ENCODE measurements at places on chromosomes 13 and 19.

GRCh38 chr19:3404324-3405260 is 38.2 kb downstream of the NFIC start:
- DNase-seq: no peak

DNA sequence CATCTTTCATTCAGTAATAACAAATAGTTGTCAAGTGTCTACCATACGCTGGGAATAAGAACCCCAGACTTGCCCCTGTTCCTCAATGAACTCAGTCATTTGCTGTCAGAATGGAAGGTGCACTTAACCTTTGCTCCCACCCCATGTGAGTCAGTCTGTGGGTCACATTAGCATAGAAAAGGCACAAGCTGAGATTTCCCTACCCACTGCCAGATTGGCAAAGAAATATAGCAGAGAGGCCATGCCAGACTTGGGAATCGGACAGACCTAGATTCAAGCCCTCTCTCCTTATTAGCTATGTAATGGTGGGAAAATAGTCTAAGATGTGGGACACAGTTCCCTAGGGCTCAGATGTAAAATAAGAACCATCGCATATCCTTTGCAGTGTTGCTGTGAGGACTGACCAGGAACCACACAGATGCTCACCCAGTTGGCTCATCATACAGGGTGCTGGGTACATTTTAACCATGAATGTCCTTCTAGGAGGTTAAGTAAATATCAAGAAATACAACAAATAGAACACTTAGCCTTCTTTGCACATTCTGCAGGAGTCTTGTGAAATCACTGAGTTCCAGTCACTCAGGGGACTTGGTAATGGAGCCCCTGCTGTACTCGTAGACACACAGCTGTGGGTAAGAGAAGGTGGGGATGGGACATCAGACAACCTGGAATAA is 218.2 kb downstream of the FGF14 start:
- no peak for DNase-seq

- DNase-seq: no peak
These were observed 343.0 kb downstream of the PCDH9 start for GRCh38 chr13:66887088-66887487.

DNA sequence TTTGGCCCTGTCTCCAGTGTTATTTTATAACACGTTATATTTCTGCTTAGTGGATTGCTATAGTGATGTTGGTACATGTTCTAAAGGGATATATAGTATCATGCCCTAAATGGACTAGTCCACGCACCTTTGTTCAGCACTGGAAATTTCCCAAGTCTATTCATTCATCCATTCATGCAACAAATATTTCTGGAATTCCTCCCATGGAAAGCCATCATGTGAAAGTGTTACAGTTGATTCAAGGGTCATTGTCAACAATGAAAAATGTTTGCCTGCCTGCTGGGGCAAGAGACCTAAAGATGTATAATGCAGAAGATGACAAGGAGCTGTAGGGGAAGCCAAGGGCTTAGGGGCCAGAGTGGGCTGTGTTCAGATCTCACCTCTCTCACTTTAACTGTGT is 10.8 kb upstream of the HSPH1 start:
- DNase-seq: no peak

DNA sequence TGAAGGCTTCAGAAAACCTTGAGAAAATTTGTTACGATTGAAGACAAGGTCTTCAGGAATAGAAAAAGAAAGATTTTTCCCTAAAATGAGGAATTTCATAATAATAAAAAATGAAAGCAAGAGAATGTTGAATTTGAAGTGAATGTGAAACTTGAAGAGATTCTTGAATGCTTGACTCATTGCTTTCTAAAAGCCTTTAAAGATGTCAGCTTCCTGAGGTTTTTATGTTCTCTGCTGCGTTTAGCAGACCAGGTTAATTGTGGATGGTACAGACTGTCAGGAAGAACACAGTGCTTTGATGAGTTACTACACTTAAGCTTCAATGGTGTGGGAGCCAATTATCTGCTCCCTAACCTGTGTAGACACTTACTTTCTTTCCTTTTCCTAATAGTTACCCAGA is 96.3 kb upstream of the FNDC3A start:
- peak; percentile 41 for DNase-seq

- DNase-seq: peak; percentile 90
These were observed 6.9 kb downstream of the RAB8A start for GRCh38 chr19:16118489-16119033.

DNA sequence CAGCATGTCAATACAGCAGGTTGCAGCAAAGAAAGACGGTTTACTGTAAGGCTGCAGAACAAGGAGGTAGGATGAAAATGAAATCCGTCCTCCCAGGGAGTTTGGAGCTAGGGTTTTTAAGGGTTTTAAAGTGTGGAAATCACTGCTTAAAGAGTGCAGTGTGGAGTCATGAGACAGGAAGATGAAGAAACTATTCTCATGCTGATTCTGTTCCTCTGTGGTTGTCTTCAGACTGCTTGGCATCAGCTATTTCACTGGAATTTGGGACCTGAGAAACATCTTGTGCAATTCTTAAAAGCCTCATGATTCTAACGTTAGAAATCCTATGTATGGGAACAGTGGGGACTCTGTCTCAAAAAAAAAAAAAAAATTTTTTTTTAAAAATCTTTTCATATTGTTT is 11.4 kb downstream of the ZNF331 start:
- no peak for DNase-seq

- no peak for DNase-seq
These were observed 40.6 kb downstream of the FBN3 start for GRCh38 chr19:8108560-8109445.

GRCh38 chr19:18193388-18194180 is 566 bp downstream of the MPV17L2 start:
- peak; percentile 16 for DNase-seq

DNA sequence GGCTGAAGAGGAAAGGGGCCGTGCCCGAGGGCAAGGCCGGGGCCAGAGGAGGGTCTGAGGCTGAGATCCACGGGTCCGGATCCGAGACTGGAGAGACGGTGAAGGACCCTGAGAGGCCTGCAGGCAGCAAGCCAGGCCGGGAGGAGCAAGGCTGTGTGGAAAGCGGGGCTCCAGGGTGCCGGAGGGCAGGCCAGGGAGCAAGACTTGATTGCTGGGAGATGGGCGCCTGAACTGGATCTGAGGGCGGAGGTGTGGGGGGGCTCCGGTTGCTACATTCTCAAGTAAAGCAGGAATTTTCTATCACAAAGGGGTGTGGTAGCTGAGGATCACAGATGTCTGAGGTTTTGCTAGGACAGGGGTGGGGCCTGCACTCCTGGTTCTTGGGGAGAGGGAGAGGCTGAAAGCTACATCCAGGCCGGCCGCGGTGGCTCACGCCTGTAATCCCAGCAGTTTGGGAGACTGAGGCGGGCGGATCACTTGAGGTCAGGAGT is 3.8 kb downstream of the MAMSTR start:
- DNase-seq: no peak

- no peak for DNase-seq
These were observed 730 bp downstream of the SYMPK start for GRCh38 chr19:45862271-45862563.

DNA sequence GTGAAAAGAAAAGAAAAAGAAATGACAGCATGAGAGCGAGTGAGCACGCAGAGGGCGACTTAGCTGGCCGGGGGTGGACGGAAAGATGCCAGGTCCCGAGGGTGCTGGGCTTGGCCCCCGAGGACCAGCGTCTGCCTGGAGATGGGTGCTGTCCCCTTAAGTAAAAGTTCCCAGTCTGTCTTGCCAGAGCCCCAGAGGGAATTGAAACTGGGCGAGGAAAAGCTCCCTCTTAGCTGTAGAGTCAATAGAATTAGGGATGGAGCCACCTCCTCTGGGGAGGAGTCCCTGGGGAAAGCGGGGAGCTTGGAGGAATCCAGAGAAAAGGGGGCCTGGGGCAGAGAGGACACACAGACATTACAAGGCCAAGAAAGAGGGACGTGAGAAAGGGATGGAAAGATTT is 13.3 kb downstream of the BCAM start:
- no peak for DNase-seq

DNA sequence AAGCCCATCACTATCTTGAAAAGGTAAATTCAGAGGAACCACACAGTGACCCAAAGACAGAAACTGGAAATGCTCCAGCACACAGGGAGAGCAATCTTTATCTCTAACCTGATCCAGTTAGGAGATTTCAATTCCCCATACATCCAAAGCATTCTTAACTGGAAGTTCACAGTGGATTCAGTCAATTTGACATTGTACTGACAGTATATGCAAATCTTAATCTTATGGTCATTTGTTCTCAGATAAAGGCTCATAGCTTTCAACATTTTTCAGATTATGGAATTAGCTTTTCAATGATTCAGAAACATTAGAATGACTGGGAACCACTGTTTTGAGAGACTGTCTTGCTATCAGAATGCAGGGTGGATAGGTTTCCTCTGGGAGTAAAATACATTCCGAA is 1455.6 kb downstream of the OLFM4 start:
- no peak for DNase-seq

GRCh38 chr13:101965096-101965495 is 436.8 kb downstream of the FGF14 start:
- no peak for DNase-seq

GRCh38 chr19:56732976-56733375 is 61.4 kb upstream of the ZNF835 start:
- no peak for DNase-seq

- DNase-seq: peak; percentile 29
These were observed 24.9 kb downstream of the SLC8A2 start for GRCh38 chr19:47446534-47447469.

- no peak for DNase-seq
These were observed 47.7 kb downstream of the ADGRE1 start for GRCh38 chr19:6935069-6935468.

DNA sequence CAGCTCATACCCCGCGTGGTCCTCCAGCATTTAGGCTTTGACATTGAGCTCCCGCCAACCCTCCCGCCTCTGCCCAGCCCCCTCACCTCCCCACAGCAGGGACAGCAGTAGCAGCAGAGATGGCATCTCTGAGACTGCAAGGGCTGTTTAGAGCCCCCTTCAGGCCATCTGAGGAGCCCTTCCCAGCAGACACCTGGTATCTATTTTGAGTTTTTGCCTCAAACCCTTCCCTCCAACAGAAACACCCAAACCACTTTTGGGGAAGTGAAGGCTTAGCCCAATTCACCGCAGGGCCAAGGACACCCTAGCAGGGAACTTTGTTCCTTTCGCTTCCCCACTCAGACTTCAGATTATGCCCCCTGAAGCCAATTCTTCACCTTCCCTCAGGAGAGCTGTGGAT is 6.3 kb upstream of the ZNF175 start:
- DNase-seq: no peak

GRCh38 chr19:46495786-46496099 is at the start of gene PNMA8B:
Gene PNMA8B, minus strand, starts transcription at chr19:46495867. Its CDS starts 402 bp downstream, at chr19:46495465.
- DNase-seq: peak; percentile 37

- no peak for DNase-seq
These were observed 442.9 kb downstream of the FOXO1 start for GRCh38 chr13:40223585-40223984.

DNA sequence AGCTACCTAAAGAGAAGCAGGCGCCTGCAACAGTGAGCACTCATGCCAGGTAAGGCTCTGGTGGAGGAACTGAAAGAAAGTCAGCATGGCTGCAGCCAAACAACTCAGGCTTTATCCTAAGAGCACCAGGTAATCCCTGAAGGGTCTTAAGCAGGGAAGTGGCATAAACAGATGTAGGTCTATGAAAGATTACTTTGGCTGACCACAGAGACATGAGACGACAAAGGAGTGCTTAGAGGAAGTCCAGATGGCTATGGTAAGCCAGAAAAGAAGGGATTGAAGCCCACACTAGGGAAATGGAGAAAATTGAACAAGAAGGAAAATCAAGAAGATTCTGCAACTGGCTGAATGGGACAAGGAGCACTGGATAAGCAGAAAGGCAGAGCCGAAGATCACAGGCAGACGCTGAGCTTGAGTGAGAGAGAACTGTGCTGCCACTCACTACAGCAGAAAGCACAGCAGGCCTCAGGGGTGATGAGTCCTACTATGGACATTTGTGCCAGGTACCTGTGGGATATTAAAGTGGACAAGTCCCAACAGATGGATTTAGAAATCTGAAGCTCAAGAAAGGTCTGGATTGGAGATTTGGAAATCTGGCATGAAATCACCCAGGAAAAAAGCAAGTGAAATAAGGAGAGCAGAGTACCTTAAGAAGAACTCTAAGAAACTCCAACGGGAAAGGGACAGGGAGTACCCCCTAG is 4.2 kb downstream of the RCBTB1 start:
- no peak for DNase-seq

GRCh38 chr13:111534751-111535522 is 214.5 kb downstream of the TEX29 start:
- no peak for DNase-seq

GRCh38 chr13:61770681-61771080 is 355.0 kb upstream of the PCDH20 start:
- no peak for DNase-seq

- peak; percentile 11 for DNase-seq
These were observed 43.9 kb downstream of the SIAH3 start for GRCh38 chr13:45807520-45808099.

DNA sequence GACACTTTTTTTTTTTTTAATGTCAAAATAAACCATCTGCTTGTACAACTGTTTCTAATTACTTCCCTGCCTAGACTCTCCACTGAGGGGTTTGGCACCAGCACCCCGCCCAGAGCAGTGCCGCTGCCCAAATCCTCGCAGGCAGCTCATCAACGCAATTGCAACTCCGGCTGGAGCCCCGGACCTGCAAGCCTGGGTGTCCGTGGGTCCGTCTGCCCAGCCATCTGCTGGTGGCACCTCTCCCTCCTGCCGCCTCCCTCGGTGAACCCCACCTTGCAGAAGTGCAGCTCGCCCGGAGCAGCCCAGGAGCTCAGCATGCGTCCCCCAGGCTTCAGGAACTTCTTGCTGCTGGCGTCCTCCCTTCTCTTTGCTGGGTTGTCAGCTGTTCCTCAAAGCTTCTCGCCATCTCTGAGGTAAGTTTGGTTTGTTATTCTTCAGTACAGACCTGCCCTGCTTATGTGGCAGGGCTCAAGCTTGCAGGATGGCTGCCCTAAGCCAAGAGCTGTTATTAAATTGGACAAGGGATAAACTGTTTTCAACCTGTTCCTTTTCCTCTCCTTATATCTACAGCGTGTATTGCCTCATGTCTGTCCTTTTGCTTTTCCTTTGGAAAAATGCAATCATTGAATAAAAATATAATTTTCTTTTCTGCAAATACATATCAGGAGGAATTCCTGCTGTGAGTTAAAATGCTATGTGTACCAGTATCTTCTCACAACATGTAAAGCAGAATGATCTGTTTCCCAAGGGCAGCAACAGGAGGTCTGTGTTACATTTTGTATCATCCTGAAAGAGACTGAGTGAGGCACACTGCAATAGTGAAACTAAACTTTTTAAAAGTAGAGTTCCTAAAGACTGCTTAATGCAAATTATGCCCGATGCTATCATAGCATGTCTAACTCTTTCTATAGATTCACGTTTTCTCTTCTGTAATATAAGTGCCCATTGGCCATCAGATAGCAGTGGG is at the start of gene ITGBL1:
TSS of gene ITGBL1 (plus strand) at position 157 of the 967 bp plus-strand sequence. CDS start at position 316, 159 bp downstream.
- DNase-seq: no peak

GRCh38 chr13:79491715-79492114 is 10.8 kb downstream of the NDFIP2 start:
- no peak for DNase-seq

GRCh38 chr13:59893266-59893665 is 270.5 kb downstream of the DIAPH3 start:
- DNase-seq: no peak

DNA sequence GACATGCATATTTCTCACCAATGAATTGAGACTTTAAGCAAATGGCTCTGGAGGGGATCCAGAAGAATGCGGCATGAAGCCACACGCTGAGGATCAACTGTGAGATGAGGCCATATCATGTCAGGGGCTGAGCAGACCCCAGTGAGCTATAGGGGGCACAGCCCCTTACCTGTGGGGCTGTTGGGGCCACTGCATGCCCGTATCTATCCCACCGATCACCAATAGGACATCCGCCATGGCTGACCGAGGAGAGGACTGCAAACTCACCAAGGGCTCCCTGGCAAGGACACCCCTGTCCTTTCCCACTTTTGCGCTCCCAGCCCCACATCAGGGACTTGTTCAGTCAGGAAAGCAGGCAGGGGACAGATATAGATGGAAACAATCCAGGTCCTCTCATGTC is 78.0 kb downstream of the SERP2 start:
- no peak for DNase-seq
